Kidney (tissue), 22 donors: ENCODE measurements at places on chromosomes 2 and 18. TPM values are rescaled to one million over a fixed set of nuclear protein-coding genes. Genes with fewer than 3 reads are reported as not detected.

- no peak for DNase-seq
These were observed 24.9 kb upstream of the DRC1 start for GRCh38 chr2:26376799-26377198.

SIGLEC15 gene
- total RNA-seq, result 1.2 TPM

DNA sequence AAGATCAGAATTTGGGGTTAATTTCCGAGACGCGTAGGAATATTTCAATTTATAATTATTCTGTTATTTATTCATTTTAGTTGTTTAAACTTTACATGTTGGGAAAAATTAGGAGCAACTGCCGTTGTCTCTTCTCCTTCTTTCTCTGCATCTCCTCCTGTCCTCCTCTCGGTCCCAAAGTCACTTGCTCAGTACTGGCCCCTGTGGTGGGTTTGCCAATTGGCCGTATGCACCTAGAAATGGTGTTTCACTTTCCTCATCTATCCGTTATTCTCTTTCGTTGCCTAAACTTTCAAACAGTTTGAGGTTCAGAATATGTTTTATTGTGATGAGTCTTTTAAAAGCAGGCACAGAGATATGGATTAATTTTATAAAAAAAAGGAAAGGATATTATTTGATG is 517.9 kb downstream of the PLCL1 start:
- DNase-seq, result no peak

SEMA4C gene
- 44.6 TPM for total RNA-seq

SKOR2 gene
- not detected for total RNA-seq

GRCh38 chr2:6777626-6778025 is 88.1 kb downstream of the CMPK2 start:
- no peak for DNase-seq
